ENCODE measurements at places on chromosomes 4 and X.
A peak's percentile ranks its signal among the peaks of the same experiment; 100 is the strongest.

GRCh38 chr4:6767386-6767747 is 15.2 kb upstream of the KIAA0232 start:
- no peak for DNase-seq

- DNase-seq, result peak; percentile 30
Measured at GRCh38 chr4:77697860-77698590, 92.4 kb downstream of the CXCL13 start.

DNA sequence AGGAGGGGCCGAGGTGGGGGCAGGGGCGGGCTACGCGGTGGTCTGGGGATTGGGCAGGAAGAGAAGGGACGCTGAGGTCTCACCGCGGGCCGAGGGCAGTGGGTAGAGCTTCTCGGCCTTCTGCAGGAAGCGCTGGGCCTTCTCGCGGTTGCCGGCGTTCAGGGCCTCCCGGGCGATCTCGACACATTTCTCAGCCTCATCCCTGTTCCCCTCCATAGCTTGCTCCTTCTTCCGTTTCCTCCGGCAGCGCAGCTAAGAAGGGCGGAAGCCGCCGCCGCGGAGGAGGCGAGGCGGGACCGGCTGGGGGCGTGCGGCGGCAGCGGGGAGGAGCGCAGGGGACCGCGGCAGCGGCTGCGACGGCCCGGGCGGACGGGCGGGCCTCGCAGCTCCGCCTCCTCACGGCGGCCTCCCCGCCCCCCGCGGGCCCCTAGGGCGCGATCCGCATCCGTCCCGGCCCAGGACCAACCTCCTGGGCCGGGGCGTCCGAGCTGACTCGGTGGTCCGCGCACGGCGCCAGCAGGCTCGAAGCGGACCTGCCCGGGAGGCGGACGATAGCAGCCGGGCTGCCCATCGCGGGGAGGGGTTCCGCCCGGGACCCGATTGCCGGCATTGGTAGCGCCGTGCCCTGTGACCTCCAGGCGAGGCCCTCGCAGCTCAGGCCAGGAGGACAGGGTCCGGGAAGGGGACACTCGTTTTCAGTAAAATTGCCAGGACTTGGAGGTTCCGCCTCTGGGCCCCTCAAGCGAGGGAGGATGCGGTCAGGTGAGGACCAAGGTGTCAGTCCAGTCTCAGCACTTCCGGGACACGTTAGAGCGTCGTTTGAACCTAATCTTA is at the start of gene DNAJB14:
TSS of gene DNAJB14 (minus strand) at position 263 of the 834 bp plus-strand sequence. CDS start at position 216, 47 bp downstream.
- DNase-seq, result peak; percentile 39

GRCh38 chr4:78167510-78167909 is 110.4 kb downstream of the FRAS1 start:
- DNase-seq, result no peak
